ENCODE measurements at places on chromosomes 3 and 15.
A peak's percentile ranks its signal among the peaks of the same experiment; 100 is the strongest.

- no peak for DNase-seq
These were observed 18.2 kb downstream of the CSNK1G1 start for GRCh38 chr15:64337761-64338160.

DNA sequence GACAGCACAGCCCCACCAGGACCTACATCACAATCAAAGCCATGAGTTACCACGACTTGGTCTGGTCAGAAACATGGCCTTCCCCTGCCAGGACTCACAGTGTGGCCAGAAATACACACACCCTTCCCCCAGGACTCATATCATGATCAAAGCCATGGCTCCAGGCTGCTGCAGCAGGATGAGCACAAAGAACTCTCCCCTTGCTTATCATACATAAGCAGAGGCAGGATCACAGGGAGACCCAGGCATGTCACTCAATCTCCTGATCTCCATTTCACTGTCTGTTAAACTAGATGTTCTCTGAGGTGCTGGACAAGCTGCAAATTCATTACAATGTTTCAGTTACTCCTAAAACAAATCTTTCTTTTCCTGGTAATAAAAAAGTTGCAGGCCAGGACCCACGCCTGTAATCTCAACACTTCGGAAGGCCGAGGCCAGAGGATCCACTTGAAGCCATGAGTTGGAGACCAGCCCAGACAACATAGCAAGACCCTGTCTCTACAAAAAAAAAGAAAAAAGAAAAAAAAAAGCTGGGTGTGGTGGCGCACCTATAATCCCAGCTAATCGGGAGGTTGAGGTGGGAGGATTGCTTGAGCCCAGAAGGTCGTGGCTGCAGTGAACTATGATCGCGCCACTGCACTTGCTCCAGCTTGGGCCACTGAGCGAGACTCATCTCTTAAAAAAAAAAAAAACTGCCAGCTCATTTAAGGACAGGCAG, 1.2 kb downstream of the PFKFB4 start:
- no peak for DNase-seq

- no peak for DNase-seq
These were observed 1003.3 kb upstream of the NR2F2 start for GRCh38 chr15:95327183-95327525.

- DNase-seq: peak; percentile 20
These were observed 1.1 kb downstream of the HDGFL3 start for GRCh38 chr15:83206526-83207008.

GRCh38 chr15:39549912-39550311, 31.0 kb upstream of the THBS1 start:
- no peak for DNase-seq

GRCh38 chr3:184346480-184347190, 9.2 kb downstream of the FAM131A start:
- DNase-seq: no peak

- DNase-seq: no peak
These were observed 339.2 kb downstream of the CHL1 start for GRCh38 chr3:535566-536416.

- DNase-seq: no peak
These were observed 260.7 kb downstream of the ULK4 start for GRCh38 chr3:41701191-41701698.

GRCh38 chr3:42498791-42499477, 3.5 kb upstream of the VIPR1 start:
- DNase-seq: no peak

GRCh38 chr3:182212479-182213076, 500.9 kb downstream of the SOX2 start:
- no peak for DNase-seq

DNA sequence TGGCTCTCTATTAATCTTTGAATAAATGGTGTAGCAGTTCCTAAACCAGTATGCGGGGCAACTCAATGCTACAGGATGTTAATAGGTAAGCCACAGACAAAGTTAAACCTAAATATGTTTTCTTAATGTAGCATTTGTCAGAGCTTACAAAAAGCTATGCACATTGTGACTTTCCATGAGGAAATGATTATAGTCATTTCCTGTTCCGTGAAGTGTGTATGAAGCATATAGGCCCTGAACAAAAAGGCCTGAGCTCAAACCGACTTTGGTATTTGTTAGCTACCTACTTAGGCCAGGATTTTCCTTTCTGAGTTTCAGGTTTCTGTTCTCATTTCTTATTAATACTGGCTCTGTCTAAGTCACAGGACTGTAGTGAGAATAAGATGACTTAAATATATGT, 14.2 kb downstream of the ZNF80 start:
- no peak for DNase-seq

DNA sequence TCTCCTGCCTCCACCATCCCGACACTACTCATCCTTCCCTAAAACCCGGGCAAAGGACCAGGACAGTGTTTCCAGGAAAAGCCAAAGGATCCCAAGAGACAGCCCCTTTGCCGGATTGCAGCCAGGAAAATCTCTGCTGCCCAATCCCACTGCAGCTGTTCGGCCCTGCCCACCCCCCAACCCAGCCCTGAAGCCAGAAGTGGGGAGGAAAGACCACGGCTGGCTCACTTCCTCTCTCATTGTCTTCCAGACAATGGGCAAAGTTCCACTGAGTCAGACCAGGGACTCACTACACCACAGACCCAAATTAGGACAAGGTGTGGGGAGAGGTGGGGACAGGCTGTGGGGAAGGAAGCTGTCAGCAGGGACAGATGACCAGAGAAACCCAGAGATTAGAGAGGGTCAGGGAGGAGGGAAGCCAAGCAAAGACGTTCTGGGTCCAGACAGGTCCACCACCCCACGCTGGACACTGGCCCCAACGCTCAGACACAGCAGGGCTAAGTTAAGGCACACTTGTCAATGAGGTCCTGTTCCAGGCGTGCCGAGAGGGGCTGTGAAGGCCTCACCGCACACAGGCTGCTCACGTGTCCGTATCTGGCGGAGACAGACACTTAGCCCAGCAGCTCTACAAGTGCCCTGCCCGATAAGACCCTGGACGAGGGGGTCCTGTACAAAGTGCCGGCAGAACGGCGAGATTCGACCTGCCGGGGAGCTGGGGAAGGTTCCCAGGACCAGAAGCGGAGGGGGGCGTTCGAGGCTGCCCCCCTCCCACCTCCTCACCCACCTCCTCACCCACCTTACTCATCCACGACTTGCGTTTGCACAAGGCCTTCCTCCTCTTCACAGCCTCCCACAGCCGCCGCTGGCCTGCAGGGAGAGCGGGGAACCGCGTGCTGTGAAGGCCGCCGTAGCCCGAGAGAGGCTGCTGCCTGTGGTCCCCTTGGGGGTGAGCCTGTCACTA, 21.9 kb downstream of the TNK2 start:
- DNase-seq: peak; percentile 68

DNA sequence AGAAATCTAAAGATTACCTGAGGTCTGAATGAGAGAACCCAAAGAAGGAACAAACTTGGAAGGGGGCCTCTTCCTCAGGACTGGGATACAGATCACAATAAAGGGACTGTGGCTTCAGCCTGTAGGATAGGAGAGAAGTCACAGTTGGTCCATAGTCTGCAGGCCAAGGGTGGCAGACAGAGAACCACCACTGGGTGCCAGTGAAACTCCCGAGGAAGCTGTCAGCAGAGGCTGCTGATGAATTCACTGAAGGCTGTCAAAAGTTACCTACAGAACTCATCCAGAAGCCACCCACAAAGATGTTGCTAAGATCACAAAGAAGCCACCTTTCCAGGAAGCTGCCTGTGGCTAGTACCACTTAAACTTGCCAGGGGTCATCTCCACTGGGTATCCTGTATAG, 78.5 kb downstream of the TMCO5A start:
- no peak for DNase-seq

- no peak for DNase-seq
These were observed 37.2 kb downstream of the ACAP2 start for GRCh38 chr3:195405651-195406050.

DNA sequence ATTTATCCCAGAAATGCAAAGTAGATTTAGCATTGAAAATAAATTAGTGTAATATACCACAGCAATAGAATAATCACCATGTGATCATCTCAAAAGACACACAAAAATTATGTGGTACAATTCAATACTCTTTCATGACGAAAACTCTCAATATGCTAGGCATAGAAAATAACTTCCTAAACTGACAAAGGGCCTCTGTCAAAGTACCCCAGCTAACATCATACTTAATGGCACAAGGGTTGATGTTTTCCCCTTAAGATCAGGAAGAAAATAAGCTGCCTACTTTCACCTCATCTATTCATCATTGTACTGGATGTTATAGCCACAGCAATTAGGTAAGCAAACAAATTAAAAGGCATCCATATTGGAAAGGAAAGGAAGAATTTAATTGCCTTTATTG, 22.7 kb upstream of the NIPA2 start:
- DNase-seq: no peak

DNA sequence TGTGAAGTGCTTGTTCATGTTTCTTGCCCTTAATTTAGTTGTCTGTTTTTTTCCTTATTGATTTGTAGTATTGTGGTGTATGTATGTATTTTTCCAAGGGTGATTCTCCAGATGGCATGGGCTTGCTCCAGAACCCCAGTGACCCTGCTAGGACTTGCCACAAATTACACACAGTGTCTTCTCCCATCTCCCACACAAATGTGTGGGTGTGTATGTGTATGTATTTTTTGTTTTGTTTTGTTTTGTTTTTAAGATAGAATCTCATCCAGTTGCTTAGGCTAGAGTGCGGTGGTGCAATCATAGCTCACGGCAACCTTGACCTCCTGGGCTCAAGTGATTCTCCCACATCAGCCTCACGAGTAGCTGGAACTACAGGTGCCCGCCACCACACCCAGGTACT, 36.2 kb upstream of the ARID3B start:
- DNase-seq: no peak

DNA sequence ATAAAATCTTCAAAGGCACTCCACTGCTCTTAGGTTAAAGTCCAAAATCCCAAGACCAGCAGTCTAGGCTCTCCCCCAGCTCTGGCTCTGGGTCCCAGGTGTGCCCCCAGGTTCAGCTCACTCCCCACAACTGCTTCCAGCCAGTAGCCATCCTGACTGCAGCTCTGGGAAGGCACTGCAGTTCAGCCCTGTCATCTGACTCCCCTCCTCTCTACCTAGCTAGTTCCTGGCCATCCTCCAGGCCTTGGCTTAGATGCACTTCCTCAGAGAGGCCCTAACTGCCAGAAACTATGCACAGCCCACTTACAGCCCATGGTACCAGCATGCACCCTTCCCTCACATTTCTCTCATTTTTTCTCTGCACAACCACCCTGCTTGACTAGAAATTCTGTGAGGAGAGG, 25.5 kb downstream of the TBC1D2B start:
- DNase-seq: no peak

GRCh38 chr15:81981908-81982307, 63.9 kb downstream of the MEX3B start:
- DNase-seq: no peak

GRCh38 chr3:189458528-189458927, 172.7 kb upstream of the TP63 start:
- no peak for DNase-seq

DNA sequence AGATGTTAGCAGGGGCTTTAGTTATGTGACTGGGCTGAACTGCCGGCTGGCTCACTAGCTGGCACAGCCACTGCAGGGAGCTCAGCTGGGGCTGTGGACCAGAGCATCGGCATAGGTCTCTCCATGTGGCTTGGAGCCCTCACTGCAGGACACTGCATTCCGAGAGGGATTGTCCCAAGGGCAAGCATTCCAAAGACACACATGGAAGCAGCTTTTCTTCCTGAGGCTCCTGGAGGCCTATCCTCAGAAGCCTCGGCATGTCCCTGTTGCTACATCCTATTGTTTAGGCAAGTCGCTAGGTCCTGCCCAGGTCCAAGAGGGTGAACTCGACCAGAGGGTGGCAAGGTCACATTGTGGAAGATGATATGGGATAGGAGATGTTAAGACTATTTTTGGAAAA, 209.8 kb downstream of the PLCL2 start:
- DNase-seq: no peak

- DNase-seq: peak; percentile 24
These were observed 16.2 kb downstream of the CLRN1 start for GRCh38 chr3:150956376-150956775.

DNA sequence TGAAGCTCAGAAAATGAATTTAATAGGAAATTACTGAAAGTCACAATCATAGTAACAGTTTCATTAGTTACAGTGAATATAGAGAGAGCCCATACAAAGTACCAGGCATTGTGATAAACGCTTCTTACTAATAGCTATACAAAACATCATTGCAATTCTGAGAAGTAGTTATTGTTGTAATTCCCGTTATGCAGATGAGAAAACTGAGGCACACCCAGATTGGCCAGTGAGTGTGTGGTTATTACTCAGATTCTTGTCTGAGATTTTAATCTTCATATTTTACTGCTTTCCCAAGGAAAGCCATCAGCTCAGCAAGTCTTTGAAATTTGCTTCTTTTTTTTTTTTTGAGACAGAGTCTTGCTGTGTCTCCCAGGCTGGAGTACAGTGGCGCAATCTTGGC, 14.3 kb downstream of the FLNB start:
- DNase-seq: no peak

GRCh38 chr3:64220161-64220914, 4.9 kb downstream of the PRICKLE2 start:
- DNase-seq: peak; percentile 41

DNA sequence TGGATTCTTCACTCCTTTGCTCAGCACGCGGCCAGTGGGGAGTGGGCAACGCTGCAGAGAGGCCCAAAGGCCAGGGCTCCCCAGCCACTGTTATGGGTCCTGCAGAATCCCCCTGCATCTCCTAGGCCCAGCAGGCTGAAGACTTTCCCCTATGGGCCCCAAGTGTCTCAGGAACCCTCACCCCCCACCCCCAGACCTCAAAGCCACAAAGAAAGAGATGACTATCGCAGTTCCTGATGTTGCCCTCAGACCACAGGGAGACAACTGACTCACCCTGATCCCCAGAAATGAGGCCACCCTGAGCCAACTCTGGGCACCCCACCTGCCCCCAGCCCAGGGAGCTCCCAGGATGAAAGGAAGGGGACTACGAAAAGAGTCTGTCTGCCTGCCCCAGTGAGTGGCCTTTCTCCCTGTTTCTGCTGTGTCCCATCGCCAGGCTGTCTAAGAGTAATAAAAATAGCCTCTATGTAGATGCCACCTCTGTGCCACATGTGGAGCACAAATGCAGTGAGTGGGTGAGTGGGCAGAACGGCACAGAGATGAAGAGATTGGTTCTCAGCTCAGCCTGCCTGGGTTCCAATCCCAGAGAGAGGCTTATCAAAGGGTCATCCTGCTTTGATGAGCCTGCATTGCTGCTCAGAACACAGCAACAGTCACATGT, 283.0 kb downstream of the UACA start:
- no peak for DNase-seq

- no peak for DNase-seq
These were observed 101.7 kb upstream of the CCDC54 start for GRCh38 chr3:107275511-107275910.

- no peak for DNase-seq
These were observed 357.5 kb downstream of the FOXP1 start for GRCh38 chr3:71225951-71226564.

DNA sequence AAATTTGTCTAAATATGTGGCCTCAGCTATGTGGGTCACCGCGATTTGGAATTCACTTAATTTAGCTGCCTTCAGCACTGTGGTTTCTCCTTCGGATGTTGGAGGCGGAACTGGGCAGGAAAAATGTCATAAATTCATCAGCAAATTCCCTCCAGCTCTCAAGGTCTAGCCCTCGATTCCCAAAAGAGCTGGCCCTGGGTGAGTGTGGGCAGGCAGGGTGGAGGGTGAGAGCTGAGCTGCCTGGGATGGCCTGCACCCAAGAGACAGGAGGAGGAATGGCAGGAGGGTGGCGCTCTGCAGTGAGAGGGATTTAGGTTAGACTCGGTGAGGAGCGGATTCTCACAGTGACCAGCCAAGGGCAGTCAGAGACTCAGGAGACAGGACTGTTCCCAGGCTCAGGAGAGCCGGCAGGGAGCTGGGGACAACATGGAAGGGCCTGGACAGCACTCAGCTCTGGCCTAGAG, 57.1 kb downstream of the FEM1B start:
- peak; percentile 76 for DNase-seq
